ENCODE measurements at places on chromosomes 2 and 18. TPM values are rescaled to one million over a fixed set of nuclear protein-coding genes. Genes with fewer than 3 reads are reported as not detected.

The ABCG8 gene
- total RNA-seq, result not detected

DNA sequence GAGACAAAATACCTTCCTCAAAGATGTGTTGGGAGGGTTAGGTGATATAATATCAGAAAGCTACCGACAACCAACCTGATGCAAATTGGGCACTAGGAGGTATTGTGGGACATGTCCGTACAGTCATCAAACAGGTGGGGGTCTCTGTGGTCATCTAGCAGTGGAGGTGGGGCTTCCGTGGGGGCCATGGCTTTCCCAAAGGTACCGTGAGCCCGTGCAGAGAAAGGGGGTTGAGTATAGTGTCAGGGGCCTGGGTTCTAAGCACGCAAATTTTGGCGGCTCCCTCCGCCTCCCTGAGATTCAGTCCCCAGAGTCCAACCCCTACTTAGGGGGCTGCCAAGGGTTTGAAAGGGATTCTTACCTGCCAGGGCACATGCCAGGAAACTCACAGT is 32.6 kb downstream of the HJURP start:
- no peaks in the 10 kb centered on the region for H3K4me1 ChIP-seq
- no peak overlapping the region for H3K4me3 ChIP-seq

The ANKRD23 gene
- 2.5 TPM for total RNA-seq

GRCh38 chr18:60471652-60472051 is 99.1 kb upstream of the MC4R start:
- H3K36me3 ChIP-seq, result no peaks in the 10 kb centered on the region
- H3K27me3 ChIP-seq, result no peaks in the 10 kb centered on the region
- H3K27ac ChIP-seq, result peak overlapping the region; percentile 42
- H3K4me3 ChIP-seq, result no peak overlapping the region
- peaks cover 9% of the 10 kb centered on the region for H3K4me1 ChIP-seq

GRCh38 chr18:75377926-75378325 is 49.6 kb downstream of the SMIM21 start:
- DNase-seq, result no peak
- H3K36me3 ChIP-seq, result no peaks in the 10 kb centered on the region
- H3K4me1 ChIP-seq, result no peaks in the 10 kb centered on the region
- no peak overlapping the region for H3K4me3 ChIP-seq

DNA sequence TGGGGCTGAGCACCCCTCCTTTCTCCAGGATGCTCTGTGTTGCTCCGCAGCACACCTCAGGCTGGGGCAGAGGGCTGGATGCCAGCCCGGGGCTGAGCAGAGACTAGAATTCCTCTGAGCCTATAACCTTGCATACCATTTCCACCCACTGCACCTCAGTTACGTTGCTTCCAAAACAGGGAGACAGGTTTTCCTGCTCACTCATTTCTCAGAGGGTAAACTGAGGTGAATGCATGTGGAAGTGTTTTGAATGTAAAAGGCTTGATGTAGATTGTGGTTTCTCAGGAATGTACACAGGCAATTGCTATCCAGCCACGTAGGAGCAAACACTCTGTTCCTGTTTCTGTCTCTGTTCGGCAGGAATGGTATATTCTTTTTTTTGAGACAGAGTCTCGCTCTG is 45.3 kb downstream of the EDAR start:
- no peaks in the 10 kb centered on the region for H3K36me3 ChIP-seq
- peaks cover 10% of the 10 kb centered on the region for H3K27me3 ChIP-seq
- H3K4me3 ChIP-seq, result no peak overlapping the region
- no peaks in the 10 kb centered on the region for H3K4me1 ChIP-seq

GRCh38 chr18:28013066-28013465 is 163.9 kb downstream of the CDH2 start:
- DNase-seq, result no peak
- peaks cover 13% of the 10 kb centered on the region for H3K4me1 ChIP-seq
- no peak overlapping the region for H3K4me3 ChIP-seq
- H3K27ac ChIP-seq, result no peak overlapping the region
- no peaks in the 10 kb centered on the region for H3K27me3 ChIP-seq
- peaks cover 26% of the 10 kb centered on the region for H3K36me3 ChIP-seq

GRCh38 chr18:3263132-3263700 is 1.3 kb downstream of the MYL12B start:
- H3K4me1 ChIP-seq, result peaks cover 37% of the 10 kb centered on the region
- no peaks in the 10 kb centered on the region for H3K27me3 ChIP-seq
- no peak for DNase-seq
- peak overlapping the region; percentile 98 for H3K27ac ChIP-seq

GRCh38 chr2:155815851-155816250 is 516.7 kb downstream of the NR4A2 start:
- no peak for DNase-seq
- no peaks in the 10 kb centered on the region for H3K36me3 ChIP-seq
- no peak overlapping the region for H3K4me3 ChIP-seq
- H3K27me3 ChIP-seq, result no peaks in the 10 kb centered on the region
- no peaks in the 10 kb centered on the region for H3K4me1 ChIP-seq

The DSEL gene
- 16.5 TPM for total RNA-seq

The ZSWIM2 gene
- total RNA-seq, result not detected

The IL1F10 gene
- not detected for total RNA-seq

DNA sequence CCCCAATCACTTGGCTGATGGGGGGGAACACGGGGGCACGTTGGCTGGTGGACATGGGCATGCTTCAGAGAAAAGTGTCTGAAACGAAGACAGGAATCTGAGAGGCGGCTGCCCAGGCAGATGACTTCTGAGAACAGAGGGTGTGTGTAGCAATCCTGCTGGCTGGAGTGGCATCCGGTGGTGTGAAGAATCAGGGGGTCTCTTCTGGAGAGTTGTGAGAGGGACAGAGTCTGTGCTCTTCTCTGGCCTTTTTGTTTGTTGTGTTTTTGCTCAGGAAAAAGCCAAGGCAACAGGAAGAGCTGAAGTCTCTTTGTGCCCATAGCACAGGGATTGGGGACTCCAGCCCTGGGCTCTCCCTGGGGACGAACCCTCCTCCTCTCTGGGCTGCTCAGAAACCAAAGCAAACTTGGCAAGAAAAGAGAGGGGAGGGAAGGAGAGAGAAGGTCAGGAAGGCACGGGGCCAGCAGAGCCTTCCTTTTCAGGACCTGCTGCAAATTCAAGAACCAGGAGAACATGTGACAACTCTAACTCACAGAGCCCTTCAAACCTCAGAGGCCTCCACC is 97.0 kb upstream of the SMAD2 start:
- no peak for DNase-seq
- no peak overlapping the region for H3K27ac ChIP-seq
- no peaks in the 10 kb centered on the region for H3K36me3 ChIP-seq
- no peak overlapping the region for H3K4me3 ChIP-seq
- H3K4me1 ChIP-seq, result peaks cover 17% of the 10 kb centered on the region

GRCh38 chr2:45862843-45863242 is 211.4 kb downstream of the PRKCE start:
- no peaks in the 10 kb centered on the region for H3K36me3 ChIP-seq
- H3K27ac ChIP-seq, result no peak overlapping the region
- H3K4me3 ChIP-seq, result no peak overlapping the region
- DNase-seq, result no peak
- H3K4me1 ChIP-seq, result peaks cover 5% of the 10 kb centered on the region

DNA sequence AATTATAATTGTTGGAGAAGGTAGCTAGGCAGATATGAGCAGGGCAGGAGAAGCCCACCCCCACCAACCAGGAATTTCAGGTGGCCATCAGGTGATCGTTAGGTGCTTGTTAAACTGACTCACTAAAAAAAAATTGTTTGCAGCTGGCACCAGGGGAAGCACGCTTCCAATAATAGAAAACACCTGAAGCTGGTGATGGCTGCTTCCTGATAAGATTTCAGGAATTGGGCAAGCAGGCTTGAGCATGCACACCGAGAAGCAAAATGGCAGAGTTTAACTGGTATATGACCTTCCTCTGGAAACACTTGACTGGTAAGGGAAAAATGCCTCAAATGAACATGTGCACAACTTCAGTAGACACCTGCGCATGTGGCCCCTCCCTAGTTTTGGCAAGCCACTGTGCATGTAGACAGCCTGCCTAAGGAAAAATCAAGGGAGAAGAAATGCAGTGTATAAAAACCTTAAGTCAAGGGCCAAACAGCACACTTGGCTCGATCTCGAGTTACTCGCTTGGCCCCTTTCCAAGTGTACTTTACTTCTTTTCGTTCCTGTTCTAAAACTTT is 292.8 kb downstream of the CCDC85A start:
- H3K36me3 ChIP-seq, result no peaks in the 10 kb centered on the region
- no peaks in the 10 kb centered on the region for H3K4me1 ChIP-seq
- DNase-seq, result no peak

- no peaks in the 10 kb centered on the region for H3K4me1 ChIP-seq
- H3K36me3 ChIP-seq, result no peaks in the 10 kb centered on the region
- no peak overlapping the region for H3K27ac ChIP-seq
- DNase-seq, result no peak
- H3K27me3 ChIP-seq, result peaks cover 22% of the 10 kb centered on the region
Observed at GRCh38 chr18:50113726-50114125, 81.2 kb downstream of the MYO5B start.

GRCh38 chr2:210527286-210527685 is 29.1 kb upstream of the CPS1 start:
- no peaks in the 10 kb centered on the region for H3K27me3 ChIP-seq
- no peaks in the 10 kb centered on the region for H3K36me3 ChIP-seq
- no peaks in the 10 kb centered on the region for H3K4me1 ChIP-seq
- H3K27ac ChIP-seq, result no peak overlapping the region
- H3K4me3 ChIP-seq, result no peak overlapping the region

The LYG1 gene
- 1.1 TPM for total RNA-seq

The MC4R gene
- total RNA-seq, result not detected

- H3K4me1 ChIP-seq, result no peaks in the 10 kb centered on the region
- DNase-seq, result no peak
- no peak overlapping the region for H3K27ac ChIP-seq
- no peak overlapping the region for H3K4me3 ChIP-seq
Observed at GRCh38 chr2:239822146-239822831, 202.9 kb downstream of the NDUFA10 start.

The RAX gene
- total RNA-seq, result not detected

DNA sequence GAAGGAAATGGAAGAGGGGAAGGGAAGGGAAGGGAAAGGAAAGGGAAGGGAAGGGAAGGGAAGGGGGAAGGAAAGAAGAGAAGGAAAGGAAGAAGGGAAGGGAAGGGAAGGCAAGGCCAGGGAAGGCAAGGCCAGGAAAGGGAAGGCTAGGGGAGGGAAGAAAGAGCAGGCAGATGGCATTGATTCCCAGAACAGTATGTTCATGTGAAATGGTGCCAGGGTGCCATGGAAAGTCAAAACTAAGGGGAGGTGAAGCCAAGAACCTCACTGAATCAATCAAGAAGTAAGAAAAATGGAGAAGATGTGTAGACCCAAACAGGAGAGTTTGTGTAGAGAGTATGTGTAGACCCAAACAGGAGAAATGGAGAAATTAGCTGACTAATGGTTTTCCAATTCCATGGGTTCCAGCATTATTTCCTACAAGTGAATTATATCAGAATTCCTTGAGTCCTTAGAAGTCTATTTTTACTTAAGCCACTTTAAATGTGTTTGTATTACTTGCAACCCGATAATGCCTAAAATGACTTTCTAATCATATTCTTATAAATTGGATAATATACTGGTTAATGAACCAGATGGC is 367.6 kb downstream of the TXNL1 start:
- no peaks in the 10 kb centered on the region for H3K27me3 ChIP-seq
- no peaks in the 10 kb centered on the region for H3K4me1 ChIP-seq
- DNase-seq, result no peak
- H3K4me3 ChIP-seq, result no peak overlapping the region

GRCh38 chr2:94956797-94957391 is 68.6 kb upstream of the MAL start:
- H3K4me3 ChIP-seq, result no peak overlapping the region
- no peaks in the 10 kb centered on the region for H3K4me1 ChIP-seq
- DNase-seq, result peak; percentile 6
- H3K27ac ChIP-seq, result no peak overlapping the region
- H3K36me3 ChIP-seq, result no peaks in the 10 kb centered on the region
- peaks cover 7% of the 10 kb centered on the region for H3K27me3 ChIP-seq

GRCh38 chr2:2871480-2872308 is 505.9 kb downstream of the EIPR1 start:
- no peak overlapping the region for H3K4me3 ChIP-seq
- no peaks in the 10 kb centered on the region for H3K36me3 ChIP-seq
- H3K27me3 ChIP-seq, result no peaks in the 10 kb centered on the region
- H3K4me1 ChIP-seq, result no peaks in the 10 kb centered on the region
- H3K27ac ChIP-seq, result no peak overlapping the region

DNA sequence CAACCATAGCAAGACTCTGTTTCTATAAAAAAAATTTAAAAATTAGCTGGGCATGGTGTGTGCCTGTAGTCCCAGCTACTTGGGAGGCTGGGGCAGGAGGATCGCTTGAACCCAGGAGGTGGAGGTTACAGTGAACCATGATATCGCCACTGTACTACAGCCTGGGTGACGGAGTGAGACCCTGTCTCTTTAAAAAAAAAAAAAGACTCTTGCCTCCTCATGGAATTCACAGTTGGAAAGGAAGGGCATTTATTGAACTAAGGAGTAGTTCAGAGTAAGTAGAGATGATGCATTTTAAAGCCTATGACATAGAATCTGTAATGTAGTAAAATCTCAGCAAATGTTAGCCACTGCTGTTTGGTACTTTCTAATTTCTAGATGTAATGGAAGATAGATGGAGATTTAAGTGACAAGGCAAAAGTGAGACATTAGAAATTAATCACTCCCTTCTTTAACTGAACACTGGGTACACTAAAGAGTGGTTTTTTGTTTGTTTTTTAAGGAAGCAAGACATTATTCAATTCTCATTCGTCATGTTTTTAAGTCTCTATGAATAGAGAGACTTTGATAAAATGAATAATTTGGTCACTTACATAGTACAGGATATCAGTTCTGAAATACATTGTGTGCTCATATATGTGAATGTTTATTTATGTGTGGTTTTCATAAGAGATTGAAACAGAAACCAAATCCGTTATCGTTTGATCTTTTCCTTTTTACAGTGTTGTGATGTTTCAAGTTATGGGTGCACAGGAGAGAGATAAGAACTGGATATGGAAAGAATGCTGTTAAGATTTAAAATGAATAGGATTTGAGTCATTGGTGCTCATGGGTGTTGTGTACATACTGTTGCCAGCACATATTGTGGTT is 186.1 kb upstream of the STON1 start:
- peaks cover 14% of the 10 kb centered on the region for H3K4me1 ChIP-seq
- no peaks in the 10 kb centered on the region for H3K27me3 ChIP-seq
- peak; percentile 96 for DNase-seq
- no peaks in the 10 kb centered on the region for H3K36me3 ChIP-seq
- H3K4me3 ChIP-seq, result peak overlapping the region; percentile 43

- peak; percentile 34 for DNase-seq
- peaks cover 30% of the 10 kb centered on the region for H3K4me1 ChIP-seq
- H3K27ac ChIP-seq, result no peak overlapping the region
- peaks cover 2% of the 10 kb centered on the region for H3K36me3 ChIP-seq
- no peaks in the 10 kb centered on the region for H3K27me3 ChIP-seq
Observed at GRCh38 chr2:73018188-73018825, 53.2 kb downstream of the SFXN5 start.

- no peaks in the 10 kb centered on the region for H3K27me3 ChIP-seq
- no peaks in the 10 kb centered on the region for H3K36me3 ChIP-seq
- no peak overlapping the region for H3K4me3 ChIP-seq
Observed at GRCh38 chr2:5889519-5889918, 197.3 kb downstream of the SOX11 start.

The EPB41L3 gene
- 92.3 TPM for total RNA-seq

The ZNF516 gene
- total RNA-seq, result 59.8 TPM

The CRACDL gene
- 5.7 TPM for total RNA-seq

- DNase-seq, result peak; percentile 91
- H3K4me1 ChIP-seq, result peaks cover 13% of the 10 kb centered on the region
Observed at GRCh38 chr2:102082571-102083392, 59.8 kb upstream of the IL1R1 start.

GRCh38 chr2:20632446-20632990 is 18.4 kb downstream of the HS1BP3 start:
- no peak for DNase-seq
- peaks cover 4% of the 10 kb centered on the region for H3K27me3 ChIP-seq
- no peak overlapping the region for H3K4me3 ChIP-seq

- no peak overlapping the region for H3K27ac ChIP-seq
- peaks cover 4% of the 10 kb centered on the region for H3K4me1 ChIP-seq
- H3K36me3 ChIP-seq, result no peaks in the 10 kb centered on the region
- no peaks in the 10 kb centered on the region for H3K27me3 ChIP-seq
- H3K4me3 ChIP-seq, result no peak overlapping the region
- DNase-seq, result no peak
Observed at GRCh38 chr18:39053571-39053970, 1488.0 kb upstream of the CELF4 start.

All from astrocyte (in vitro differentiated cells and primary cell).